ENCODE measurements at places on chromosomes 16 and 17.

DNA sequence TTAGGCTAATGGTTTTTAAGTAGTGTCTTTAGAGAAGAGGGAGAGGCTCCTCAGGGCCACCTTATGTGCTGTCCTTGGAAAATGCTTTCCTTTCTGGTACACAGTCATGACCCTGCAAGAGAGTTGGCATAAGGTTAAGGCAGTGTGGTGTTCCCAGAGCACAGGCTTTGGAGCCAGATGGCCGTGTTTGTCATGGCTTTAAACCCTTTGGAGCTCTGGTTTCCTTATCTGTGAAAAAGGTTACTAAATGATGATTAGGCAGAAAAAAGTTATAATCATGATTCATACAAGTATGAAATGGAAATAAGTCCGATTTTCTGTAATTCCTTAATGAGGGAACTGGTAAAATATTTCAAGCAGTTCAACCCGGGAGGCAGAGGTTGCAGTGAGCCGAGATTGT lies 13.2 kb downstream of the UTP4 start:
- DNase-seq: no peak

DNA sequence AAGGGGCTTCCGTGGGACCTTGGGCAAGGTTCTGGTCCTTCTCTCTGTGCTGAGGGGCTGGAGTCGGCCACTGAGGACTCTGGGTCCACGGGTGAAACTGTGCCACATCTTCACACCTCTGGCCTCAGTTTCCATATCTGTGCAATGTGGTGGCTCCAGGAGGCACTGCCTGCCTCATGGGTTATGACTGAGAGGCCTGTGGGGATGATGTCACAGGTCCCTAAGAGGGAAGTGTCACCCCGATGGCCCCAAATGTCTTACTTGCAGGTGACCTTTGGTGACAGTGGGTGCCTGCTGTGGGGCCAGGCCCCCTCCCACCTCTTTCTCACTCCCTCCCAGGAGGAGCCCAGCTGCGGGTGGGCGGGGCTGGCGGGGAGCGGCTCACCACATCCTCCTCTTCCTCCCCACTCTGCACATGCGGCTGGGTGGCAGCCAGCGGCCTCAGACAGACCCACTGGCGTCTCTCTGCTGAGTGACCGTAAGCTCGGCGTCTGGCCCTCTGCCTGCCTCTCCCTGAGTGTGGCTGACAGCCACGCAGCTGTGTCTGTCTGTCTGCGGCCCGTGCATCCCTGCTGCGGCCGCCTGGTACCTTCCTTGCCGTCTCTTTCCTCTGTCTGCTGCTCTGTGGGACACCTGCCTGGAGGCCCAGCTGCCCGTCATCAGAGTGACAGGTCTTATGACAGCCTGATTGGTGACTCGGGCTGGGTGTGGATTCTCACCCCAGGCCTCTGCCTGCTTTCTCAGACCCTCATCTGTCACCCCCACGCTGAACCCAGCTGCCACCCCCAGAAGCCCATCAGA lies at the start of gene IL21R:
TSS of gene IL21R (plus strand) at position 407 of the 801 bp plus-strand sequence. CDS start 27,898 bp downstream, outside the sequence.
- DNase-seq: peak; percentile 78

DNA sequence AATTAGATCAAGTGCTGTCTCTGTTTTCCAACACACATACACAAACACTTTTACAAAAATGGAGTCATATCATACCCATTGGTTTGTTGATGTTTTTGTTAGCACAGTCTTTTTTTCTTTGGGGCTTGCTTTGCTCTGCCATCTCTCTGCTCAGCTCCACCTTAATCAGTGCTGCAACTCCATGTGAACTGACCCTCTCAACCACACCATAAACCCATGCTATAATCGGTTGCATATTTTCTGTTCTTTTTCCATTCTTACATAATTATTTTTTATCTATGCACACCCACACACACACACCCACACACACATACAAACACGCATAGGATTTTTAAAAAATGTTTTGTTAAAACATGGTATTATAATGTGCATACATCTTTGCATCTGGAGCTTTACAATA lies 91.0 kb upstream of the CDH13 start:
- DNase-seq: no peak

- DNase-seq: no peak
Observed at GRCh38 chr17:59725691-59726090, 18.2 kb downstream of the VMP1 start.

DNA sequence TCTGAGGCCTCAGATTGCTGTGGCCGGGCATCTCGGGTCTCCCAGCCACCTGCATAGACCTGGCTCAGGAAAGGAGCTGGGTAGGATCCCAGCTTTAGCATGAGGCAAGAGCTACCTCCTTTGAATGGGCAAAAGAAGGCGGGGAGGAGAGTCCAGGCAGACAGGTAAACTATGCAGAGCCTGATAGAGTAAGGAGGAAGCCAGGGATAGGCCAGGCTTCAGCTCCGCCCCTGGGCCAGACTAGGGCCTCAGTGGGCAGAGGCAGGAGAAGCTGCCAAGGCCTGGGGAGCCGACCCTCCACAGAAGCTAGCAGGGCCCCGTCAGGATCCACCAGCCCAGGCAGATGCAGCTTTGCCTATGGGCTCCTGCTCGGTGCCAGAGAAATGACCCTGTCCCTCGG lies 22.6 kb upstream of the UBE2G1 start:
- DNase-seq: no peak

- DNase-seq: no peak
Observed at GRCh38 chr17:50027881-50028735, 27.8 kb upstream of the ITGA3 start.
